ENCODE measurements at places on chromosomes 1 and 21.

DNA sequence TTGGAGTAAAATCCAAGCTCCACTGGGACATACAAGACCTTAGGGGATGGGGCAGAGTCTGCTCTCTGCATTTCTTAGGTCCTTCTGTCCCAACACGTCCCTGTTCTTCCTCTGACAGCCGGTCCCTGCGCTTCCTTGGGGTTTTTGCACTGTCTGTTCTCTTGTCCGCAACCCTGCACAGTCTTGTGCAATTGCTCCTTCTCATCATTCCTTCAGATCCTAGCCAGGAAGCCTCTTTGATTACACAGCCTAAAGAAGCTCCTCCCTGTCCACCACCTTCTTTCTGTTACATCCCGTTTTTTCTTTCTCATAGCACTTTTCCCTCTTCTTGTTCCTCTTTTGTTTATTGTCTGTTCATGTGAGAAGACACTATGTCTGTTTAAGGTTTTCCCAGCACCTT lies 19.9 kb downstream of the ACOT11 start:
- no peak for DNase-seq

DNA sequence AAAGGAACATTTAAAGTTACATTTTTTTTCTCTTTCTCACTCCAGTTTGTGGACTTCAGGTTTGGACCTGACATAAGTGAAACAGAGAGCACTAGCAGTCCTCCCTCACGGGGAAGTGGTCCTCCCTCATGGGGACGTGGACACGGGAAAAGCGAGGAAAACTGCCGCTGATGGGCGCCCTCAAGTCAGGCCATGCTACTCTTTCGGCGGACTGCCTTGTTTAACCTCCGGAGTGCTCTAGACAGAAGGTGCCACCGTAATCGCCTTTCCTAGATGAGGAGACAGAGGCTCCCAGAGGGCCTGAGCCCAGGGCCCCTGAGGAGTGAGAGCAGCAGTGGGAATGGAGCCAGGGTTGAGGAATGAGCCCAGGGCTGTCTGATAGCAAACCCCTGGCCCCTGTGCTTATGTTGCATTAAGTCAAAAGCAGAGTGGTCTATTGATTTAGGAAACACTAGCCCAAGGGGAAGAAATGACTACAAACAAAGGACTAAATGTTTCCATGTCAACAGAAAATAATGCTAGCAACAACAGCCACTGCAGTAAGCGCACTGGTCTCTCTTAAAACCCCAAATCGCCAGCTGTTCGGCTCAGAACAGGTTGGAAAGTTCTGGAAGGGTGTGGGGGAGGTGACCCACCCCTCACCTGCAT lies 84.1 kb downstream of the DMRTB1 start:
- no peak for DNase-seq

GRCh38 chr1:55466373-55466772 lies 251.2 kb upstream of the USP24 start:
- peak; percentile 65 for DNase-seq

DNA sequence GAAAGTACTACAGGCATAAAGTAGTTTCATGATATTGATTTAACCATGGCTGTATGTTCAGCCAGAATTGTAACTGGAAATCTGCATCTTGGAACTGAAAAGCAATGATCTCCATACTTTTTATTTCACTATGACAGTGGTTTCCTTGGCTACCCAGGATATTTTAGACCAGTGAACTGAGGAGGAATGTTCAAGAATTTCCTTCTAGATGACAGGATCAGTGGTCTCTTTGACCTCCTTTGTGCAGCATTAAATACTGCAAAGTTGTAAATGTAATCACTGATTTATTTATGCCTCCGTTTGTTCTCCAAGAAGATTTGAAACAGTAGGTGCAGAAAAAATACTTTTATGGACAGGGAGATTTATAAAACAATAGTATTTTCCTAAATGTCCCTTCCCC lies 39.5 kb downstream of the VPS13D start:
- no peak for DNase-seq

Data from GM04504 (cell line).